Panc1 (cell line): ENCODE measurements at places on chromosomes 5 and 9. TPM values are rescaled to one million over a fixed set of nuclear protein-coding genes. Genes with fewer than 3 reads are reported as not detected.

CARTPT gene
- not detected for total RNA-seq

PPP6C gene
- total RNA-seq: 27.3 TPM

STX17 gene
- 11.5 TPM for total RNA-seq

PCDHGA6 gene
- 0.59 TPM for total RNA-seq

FOXI1 gene
- total RNA-seq: 0.44 TPM

ATP10B gene
- not detected for total RNA-seq

PCDHB5 gene
- total RNA-seq: 0.08 TPM

TMEM174 gene
- total RNA-seq: not detected

ZNF622 gene
- total RNA-seq: 29.3 TPM

MGAT4B gene
- 406 TPM for total RNA-seq

SPATA31C1 gene
- not detected for total RNA-seq

CDH12 gene
- total RNA-seq: not detected
